ENCODE measurements at places on chromosomes 1 and 21. TPM values are rescaled to one million over a fixed set of nuclear protein-coding genes. Genes with fewer than 3 reads are reported as not detected.
A peak's percentile ranks its signal among the peaks of the same experiment; 100 is the strongest.

DNA sequence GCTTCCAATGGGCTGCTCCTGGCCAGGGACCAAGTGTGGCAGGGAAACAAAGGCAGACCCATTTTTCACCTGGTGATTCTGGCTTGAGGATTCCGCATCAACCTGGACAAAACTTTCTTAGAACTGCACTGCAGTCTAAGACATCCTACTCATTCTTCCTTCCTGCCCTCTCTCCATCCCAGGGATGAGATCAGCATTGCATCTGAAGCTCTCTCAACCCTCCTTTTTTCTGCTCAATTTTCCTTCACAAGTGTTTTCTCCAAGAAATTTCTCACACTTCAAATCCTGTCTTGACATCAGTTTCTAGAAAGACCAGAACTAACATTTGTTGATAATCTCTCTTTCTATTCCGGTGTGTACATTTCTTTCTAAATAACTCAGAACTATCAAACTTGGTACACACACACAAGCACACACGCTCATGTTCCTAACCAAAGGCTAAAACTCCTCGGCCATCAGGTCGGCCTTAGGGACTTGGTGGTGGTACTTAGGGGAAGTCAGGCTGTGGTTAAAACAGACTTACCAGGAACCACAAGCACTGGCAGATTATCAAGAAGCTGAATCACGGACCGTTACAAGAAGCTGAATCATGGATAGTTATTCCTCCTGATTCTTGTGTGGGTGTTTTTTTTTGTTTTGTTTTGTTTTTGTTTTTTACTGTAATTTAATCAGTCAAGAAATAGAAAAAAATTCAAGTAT is 21.0 kb upstream of the CXADR start:
- DNase-seq = peak; percentile 33

- DNase-seq = no peak
Measured at GRCh38 chr1:61400997-61401396, 318.6 kb downstream of the NFIA start.

DNA sequence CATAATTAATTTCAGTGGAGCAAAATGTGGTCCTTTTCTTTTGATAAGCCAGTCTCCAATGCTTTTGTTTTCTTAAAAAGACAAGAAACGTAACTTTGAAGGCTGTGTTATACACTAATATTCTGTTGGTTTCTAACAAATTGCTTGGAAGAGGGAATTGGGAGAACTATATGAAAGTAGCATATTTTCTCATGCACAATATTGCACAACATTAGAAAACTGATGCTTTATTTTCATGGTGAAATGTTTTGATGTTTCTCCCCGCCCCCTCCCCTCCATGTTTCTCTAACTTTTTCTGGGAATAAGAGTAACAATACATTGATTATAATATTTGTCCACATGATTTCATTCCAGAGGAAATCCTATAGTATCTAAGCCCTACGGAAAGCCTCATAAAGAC is 115.4 kb downstream of the OLFML2B start:
- DNase-seq = no peak

GRCh38 chr1:84635429-84635828 is 54.8 kb downstream of the SSX2IP start:
- no peak for DNase-seq

The ACTA1 gene
- total RNA-seq = 508 TPM

- no peak for DNase-seq
Measured at GRCh38 chr21:40191196-40191595, 324.0 kb downstream of the PCP4 start.

GRCh38 chr1:234044079-234044478 is 139.6 kb downstream of the SLC35F3 start:
- DNase-seq = no peak

DNA sequence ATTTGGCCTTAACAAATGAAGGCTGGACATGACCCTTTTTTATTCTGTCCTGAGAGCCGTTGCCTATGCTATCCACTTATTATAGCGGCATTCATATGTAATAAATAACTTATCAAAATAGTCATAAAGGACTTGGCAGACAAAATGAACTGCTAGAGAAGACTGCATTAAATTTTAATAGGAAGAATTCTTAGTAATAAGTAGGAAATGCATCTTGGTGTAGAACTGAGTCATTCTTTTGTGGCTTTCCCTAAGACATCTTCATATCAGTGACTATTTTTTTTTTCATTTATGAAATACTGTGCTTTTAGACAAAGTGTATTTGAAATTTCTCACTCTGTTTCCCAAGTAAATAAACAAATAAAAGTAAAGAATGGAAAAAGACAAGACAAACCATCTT is 45.6 kb downstream of the PBX1 start:
- DNase-seq = no peak
